ENCODE measurements at places on chromosomes 7 and 10.

- DNase-seq: no peak
Observed at GRCh38 chr7:143327903-143328302, 12.0 kb downstream of the CLCN1 start.

GRCh38 chr10:63976538-63976937, 455.3 kb downstream of the REEP3 start:
- DNase-seq: peak; percentile 34

DNA sequence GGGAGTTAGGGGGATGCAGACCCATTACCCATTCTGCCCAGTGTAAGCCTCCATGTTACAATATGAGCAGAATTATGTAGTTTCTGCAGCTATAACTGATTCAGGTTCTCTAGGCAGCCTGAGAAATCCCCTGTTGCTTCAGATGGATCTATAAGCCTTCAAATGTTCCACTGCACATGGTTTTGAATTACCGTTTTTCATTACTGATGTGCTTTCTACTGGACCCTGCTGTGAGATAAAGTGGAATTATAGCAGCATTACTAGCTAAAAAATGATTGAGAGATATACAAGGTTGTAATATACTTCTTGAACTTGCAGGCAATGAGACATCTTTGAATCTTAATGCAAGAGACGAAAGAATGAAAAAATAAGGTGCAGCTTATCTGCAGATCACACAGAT, 38.4 kb upstream of the ANAPC16 start:
- DNase-seq: no peak

GRCh38 chr10:3761021-3761686, 23.9 kb downstream of the KLF6 start:
- peak; percentile 63 for DNase-seq

- DNase-seq: no peak
Observed at GRCh38 chr7:80981405-80981804, 62.6 kb upstream of the SEMA3C start.

- no peak for DNase-seq
Observed at GRCh38 chr7:31764462-31764861, 77.4 kb downstream of the PPP1R17 start.

- no peak for DNase-seq
Observed at GRCh38 chr7:11615174-11615573, 216.8 kb downstream of the THSD7A start.

DNA sequence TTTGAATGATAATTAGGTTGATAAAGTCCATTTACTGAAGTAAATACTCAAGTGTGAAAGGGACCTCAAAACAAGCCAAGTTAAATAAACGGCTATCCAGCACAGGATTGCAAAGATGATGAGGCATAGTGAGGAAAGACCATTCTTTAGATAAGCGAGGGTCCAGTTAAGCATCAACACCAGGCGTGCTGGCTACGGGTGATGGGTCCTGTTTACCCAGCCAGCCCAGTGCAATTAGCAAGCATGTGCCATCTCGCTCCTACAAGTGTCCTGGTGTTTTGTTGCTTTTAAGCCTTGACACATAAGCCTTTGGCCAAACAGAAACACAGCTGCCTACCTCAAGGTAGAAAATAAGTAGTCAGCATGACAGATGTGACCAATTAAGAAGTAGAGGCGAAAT, 7.1 kb downstream of the NEBL start:
- no peak for DNase-seq

DNA sequence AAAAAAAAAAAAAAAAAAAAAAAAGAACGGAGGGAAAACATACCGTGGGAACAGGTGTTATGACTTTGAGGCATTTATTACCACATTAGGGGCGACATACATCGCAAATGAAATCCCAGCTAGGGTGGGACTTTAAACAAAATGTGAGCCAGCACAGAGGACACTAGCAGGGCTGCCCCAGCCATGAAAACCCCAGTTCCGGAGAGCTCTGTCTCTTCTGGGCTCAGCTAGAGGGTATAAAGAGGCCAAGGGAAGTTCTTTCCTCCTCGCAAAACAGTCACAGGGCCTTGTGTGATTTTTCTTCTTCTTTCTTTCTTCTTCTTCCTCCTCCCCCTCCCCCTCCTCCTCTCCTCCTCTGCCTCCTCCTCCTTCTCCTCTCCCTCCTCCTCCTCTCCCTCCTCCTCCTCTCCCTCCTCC, 59.9 kb upstream of the ECHDC3 start:
- no peak for DNase-seq

DNA sequence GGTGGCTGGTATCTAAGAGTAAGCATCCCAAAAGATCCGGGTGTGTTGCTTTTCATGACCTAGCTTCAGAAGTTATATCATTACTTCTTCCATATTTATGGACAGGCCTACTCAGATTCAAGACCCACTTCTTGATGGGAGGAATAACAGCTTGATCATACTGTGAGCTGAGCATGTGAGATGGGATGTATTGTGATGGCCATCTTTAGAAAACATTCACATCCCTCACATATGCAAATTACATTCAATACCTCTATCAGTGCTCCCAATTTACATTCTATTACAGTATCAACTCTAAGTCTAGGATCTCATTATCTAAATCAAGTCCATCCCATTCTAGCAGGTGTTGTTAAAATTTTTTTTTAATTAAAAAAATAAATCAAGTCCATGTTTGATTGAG, 99.8 kb upstream of the OIT3 start:
- no peak for DNase-seq

GRCh38 chr10:1198453-1199344, 142.5 kb downstream of the WDR37 start:
- DNase-seq: no peak

DNA sequence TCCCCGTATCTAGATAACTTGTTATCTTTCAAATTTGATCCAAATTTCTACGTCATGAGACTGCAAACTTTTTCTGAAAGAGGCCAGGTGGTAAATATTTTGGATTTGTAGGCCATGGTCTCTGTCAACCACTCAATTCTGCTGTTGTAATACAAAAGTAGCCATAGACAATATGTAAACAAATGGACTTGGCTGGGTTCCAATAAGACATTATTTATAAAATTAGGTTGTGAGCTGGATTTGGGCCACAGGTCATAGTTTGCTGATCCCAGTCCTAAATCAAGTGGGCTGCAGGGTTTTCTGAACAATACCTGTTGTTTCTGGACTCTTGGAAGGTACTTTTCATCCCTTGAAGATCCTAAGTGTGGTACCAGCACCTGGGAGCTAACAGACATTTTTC, 1178.0 kb downstream of the SORCS1 start:
- no peak for DNase-seq

DNA sequence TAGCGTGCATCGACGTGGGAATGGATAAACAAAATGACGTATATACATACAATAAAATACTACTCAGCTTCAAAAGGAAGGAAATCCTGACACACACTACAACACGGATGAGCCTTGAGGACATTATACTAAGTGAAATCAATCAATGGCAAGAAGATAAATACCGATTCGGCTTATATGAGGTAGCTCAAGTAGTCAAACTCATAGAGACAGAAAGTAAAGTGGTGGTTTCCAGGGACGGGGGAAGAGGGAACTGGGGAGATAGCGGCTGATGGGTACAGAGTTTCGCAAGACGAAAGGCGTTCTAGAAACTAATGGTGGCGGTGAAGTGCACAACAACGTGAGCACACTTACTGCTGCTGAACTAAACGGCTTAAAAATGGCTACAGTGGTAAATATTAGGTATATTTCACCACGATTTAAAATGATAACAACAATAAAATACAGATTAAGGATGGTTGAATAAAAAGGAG, 516.7 kb downstream of the PARD3 start:
- DNase-seq: no peak

DNA sequence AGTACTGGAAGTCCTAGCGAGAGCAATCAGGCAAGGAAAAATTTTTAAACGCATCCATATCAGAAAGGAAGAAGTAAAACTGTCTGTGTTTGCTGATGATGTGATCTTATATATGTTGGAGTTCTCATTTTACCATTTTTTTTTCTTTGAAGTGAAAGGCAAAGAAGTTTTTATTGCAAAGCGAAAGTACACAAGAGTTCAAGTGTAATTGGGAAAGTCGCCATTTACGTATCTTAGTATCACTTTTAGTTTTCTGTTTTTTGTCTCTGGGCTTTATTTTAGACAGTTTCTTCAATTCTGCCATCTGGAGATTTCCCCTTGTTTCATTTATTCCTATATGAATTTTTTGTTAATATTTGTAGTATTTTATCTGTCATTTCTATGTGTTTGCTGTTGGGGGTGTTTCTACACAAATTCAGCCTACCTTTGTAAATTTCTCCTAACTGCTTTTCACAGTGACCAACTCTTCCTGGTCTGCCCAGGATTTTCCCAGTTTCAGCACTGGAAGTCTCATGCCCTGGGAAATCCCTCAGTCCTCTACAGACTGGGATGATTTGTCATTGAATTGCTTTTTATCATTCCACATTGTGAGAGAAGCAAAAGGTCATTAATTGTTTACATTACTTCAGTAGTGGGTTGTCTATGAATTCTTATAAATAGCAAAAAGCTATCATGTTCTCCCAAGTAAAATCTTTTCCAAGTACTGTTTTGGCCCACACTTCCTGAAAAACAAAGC, 23.2 kb downstream of the BET1 start:
- DNase-seq: no peak
